Hematopoietic multipotent progenitor cell treated with erythropoietin and hydrocortisone succinate and interleukin-3 and kit ligand, for 6 days (in vitro differentiated cells): ENCODE measurements at places on chromosomes 13 and 19.

GRCh38 chr13:44223770-44224444 is 149.7 kb upstream of the SERP2 start:
- DNase-seq: no peak

DNA sequence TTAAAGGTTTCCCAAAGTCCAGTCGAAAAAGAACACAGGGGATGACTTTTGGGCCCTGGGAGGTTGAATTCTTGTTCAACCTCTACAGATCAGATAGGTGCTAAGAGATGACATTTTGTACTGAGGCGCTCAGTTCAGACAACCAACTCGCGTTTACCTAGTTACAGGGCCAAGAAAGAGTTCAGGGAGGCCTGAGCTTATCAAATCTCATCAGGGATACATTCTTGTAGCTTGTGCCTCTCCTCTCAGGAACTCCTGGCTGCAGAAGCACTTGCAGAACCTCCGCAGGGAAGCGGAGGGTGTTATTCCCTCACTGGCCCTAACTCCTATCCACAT is 825 bp downstream of the ZNF776 start:
- DNase-seq: peak; percentile 53

GRCh38 chr19:5093948-5094718 is 125.2 kb downstream of the KDM4B start:
- no peak for DNase-seq

DNA sequence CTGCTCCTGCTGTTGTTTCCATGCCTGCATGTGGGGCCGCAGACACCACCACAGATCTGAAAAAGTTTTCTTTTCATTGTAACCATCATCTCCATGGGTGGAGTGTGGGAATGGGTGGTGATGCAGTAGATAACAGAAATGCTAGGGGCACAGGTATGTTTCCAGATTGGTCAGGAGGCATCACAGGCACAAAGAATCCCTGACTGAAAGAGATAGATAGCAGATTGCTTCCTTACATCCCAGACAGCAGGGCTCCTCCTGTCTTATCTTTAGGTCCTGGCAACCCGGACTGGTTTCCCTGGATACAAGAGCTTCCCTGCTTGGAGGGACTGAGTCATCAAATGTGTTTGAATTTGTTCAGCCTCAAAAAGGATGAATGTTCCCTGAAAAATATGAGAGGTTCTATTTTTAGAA is 1937.6 kb downstream of the PCDH9 start:
- no peak for DNase-seq

- DNase-seq: peak; percentile 54
Observed at GRCh38 chr19:54312436-54313377, at the start of gene LILRA5. Gene LILRA5 (minus strand): TSS chr19:54313166. CDS start chr19:54313019, 147 bp downstream.

DNA sequence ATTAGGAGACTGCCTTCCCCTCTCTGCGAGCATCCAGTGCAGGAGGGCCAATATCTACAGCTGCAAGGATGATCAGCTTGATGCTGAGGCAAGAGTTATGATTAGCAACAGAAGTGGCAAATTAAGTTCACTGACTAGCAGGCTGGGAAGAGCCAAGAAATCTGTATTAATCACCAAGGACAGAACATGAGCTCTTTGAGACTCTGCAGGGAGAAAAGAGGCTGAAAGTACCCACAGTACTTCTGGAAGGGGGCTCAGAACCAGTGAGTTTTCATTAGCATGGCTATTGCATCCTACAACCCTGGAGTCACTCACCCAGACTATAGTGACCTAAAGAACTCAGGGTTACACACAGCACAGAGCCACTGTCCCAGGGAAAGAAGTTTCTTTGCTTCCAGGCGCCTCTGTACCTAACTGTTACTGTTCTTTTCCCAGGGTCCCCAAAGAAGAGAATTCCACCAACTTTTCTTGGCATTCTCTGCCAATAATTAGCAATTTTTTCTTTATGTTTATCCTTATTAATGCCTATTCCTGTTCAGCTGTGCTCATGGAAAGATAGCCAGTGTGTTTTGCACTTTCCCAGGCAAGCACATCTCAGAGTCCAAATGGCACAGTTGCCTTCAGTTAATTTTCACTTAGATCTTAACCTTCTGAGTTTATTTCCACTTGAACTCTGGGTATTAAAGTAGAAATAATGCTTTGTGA is 25.8 kb upstream of the MEDAG start:
- no peak for DNase-seq

GRCh38 chr19:8398311-8398771 is 8.2 kb downstream of the RAB11B start:
- no peak for DNase-seq

DNA sequence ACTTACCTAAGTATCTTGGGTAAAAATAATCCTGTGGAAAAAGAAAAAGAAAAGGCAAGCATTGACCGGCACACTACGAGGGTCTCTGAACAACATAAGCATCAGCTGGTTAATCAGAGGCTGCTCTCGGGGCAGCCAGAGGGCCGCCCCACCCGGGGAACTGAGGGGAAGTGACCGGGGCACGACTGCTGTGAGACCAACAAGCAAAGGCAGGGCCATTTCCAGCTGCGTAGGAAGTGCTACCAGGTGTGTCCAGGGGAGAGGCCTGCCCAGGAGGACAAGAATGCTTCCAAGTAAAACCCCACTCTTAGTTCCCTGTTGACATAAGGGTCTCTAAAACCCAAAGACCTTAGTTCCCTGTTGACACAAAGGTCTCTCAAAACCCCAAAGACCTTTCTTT is 15.9 kb downstream of the GAS6 start:
- no peak for DNase-seq

GRCh38 chr13:48201044-48201443 is 32.0 kb upstream of the ITM2B start:
- no peak for DNase-seq

GRCh38 chr19:19250196-19250801 is 22.8 kb downstream of the TM6SF2 start:
- no peak for DNase-seq

- no peak for DNase-seq
Observed at GRCh38 chr19:623175-623916, 10.0 kb downstream of the POLRMT start.

DNA sequence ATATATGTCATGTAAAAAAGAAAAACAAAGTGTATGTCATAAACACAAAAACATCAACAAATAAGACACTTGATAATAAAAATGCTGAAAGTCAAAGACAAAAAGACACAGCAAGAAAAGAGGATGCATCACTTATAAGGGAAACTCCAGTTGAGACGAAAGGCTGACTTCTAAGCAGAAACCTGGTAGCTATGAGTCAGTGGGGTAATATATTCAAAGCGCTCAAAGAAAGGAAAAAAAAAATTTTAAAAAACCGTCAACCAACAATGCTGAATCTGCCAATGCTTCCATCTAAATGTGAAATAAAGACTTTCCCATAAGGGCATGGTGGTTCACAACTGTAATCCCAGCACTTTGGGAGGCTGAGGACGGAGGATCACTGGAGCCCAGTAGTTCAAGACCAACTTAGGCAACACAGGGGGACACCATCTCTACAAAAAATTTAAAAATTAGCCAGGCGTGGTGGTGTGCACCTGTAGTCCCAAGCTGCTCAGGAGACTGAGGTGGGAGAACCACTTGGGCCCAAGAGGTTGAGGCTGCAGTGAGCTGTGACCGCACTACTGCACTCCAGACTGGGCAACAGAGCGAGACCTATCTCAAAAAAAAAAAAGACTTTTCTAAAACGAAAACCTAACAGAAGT is 24.0 kb downstream of the USP12 start:
- no peak for DNase-seq

GRCh38 chr13:71770710-71771109 is 96.3 kb downstream of the DACH1 start:
- DNase-seq: no peak

- peak; percentile 93 for DNase-seq
Observed at GRCh38 chr19:19170053-19170872, at the start of gene MEF2B. Gene MEF2B (minus strand): TSS chr19:19170263. CDS start chr19:19150735, 19,528 bp downstream.
